ENCODE measurements at places on chromosomes 5 and 9.
A peak's percentile ranks its signal among the peaks of the same experiment; 100 is the strongest.

GRCh38 chr5:67201897-67202549 is 5.4 kb upstream of the CD180 start:
- DNase-seq, result no peak

DNA sequence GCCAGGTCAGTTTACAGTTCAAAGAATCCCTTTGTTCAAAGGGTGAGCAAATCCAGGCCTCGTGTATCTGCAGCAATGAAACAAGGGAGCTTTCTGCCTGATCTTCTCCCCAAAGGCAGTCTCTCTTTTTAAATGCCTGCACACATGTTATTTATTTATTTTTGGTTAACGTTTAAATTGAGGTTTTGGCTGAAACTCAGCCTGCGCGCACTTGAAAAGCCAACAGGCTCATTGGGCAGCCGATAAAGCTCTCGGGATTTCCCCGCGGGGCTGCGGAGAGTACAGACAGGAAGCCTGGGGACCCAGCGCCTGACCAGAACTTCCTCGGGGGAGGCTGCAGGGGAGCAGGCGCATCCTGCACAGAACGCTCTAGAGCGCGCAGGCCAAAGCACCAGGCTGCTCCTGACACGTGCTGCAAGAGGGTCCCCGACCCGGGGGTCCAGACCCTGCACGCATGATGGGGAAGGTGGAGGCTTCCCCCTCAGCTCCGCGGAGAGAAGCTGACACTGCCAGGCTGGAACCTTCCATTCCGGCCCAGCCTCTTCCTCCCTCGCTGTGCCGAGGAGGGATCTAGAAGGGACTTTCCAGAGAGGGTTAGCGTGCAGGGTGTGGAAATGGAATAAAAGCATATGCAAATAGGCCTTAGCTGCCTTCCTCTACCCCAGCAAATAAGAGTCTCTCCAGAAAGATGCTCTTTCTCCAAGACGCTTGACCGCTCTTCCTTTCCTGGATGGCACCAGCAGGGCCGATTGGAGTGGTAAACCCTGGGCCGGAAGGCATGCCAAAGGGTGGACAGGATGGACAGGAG is 46.1 kb downstream of the PTTG1 start:
- DNase-seq, result peak; percentile 72

- DNase-seq, result no peak
Observed at GRCh38 chr9:20804489-20805250, 120.6 kb downstream of the FOCAD start.

DNA sequence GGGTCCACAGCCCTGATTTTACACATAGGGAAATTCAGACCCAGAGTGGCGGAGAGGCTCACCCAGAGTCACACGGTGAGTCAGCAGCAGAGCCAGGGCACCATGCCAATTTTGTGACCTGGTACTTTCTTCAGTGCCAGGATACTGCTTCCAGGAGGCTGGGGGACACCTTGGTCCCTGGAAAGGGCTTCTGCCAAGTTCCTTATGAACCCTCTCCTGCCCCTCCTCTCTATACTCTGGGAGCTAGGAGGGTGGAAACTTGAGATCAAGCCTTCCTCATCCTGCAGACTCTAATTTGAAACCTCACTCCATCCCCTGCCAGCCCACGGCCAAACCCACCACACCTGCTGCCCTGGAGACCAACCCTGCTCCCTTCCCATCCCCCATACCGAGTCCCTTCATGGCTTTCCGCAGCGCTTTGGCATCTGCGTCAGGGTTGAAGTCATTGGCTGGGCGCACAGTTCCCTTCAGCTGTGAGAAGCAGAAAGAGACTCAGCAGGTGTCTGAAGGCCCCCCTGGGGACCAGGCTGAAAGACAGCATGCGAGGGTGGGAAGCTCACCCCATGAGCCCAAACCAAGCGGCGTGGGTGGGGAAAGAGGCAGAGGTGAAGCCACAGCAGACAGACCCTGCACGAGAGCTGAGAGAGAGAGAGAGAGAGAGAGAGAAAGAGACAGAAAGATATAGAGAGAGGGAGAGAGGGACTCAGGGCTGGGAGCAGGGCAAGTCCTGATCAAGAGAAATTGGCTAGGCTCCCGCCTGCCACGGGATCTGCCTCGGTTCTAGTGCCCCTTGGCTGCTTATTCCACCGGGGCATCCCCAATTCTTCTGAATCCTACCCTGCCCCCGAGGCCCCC is 33.5 kb downstream of the ANXA6 start:
- peak; percentile 17 for DNase-seq

DNA sequence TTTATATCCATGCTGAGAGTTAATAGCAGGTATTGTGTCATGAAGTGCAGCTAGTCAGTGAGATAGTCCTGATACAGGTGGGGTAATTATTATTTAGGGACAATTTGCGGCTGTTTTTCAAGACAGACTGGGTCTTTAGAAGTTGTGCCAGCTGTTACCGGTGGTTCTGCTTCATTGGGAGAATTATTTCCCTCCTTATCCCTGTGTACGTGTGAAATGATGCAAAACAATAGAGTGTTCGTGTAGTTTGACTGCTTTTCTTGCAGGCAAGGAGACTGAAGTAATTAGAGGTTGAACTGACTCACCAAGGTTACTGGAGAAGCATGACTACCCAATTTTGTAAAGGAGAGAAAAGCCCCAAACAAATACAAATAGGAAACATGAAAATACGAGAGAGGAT is 101.7 kb downstream of the ARRDC3 start:
- DNase-seq, result no peak

GRCh38 chr9:105057551-105057950 is 129.6 kb upstream of the ABCA1 start:
- DNase-seq, result no peak

GRCh38 chr9:135970128-135970815 is 9.1 kb upstream of the UBAC1 start:
- DNase-seq, result no peak

DNA sequence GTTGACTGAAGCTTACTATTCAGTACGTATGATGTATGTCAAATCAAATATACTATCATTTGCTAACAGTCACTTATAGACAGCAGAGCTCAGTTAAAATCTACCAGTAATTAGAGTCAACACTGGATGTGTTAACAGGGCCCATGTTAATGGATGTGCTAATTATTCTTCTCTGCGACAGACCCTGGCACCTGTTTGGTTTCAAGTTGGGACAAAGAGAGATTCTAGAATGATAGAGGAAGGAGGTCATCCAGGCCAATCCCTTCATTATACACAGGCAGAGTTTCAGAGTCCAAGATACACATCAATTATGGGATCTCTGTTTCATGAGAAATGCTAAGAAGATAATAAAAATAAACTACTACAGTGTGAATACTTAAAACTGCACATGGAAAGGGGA is 615.0 kb downstream of the ZNF608 start:
- no peak for DNase-seq

Measured in urothelium cell line (cell line).